Hematopoietic multipotent progenitor cell treated with erythropoietin and hydrocortisone succinate and interleukin-3 and kit ligand, for 6 days (in vitro differentiated cells): ENCODE measurements at places on chromosomes 7 and 10.

DNA sequence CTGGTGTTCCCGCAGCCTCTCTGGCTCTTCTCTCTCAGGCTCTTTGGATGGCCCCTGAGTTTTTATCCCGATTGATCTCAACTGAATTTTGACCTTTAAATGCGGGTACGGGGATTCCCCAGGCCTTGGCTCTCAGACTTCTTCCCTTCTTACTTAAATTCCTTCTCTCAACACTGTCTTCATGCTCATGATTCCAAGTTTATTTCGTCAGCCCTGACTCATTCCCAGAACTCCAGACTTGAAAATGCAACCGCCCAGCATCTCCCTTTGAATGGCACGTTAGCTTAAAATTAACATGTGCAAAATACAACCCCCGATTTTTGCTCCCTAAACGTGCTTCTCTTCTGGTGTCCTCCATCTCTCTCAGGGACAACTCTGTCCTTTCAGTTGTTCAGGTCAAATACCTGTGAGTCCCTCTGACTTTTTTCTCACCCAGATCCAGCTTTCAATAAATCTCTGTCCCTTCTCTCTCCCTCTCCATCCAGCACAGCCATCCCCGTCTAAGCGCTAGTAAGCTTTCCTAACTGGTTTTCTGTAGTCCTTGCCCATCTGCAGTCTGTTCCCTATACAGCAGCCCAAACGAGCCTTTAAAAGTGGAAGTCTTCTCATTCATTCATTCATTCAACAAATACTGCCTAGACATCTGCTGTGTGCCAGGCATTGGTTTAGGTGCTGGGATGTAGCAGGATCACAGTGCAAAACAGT lies 7.1 kb downstream of the HECW1 start:
- no peak for DNase-seq

DNA sequence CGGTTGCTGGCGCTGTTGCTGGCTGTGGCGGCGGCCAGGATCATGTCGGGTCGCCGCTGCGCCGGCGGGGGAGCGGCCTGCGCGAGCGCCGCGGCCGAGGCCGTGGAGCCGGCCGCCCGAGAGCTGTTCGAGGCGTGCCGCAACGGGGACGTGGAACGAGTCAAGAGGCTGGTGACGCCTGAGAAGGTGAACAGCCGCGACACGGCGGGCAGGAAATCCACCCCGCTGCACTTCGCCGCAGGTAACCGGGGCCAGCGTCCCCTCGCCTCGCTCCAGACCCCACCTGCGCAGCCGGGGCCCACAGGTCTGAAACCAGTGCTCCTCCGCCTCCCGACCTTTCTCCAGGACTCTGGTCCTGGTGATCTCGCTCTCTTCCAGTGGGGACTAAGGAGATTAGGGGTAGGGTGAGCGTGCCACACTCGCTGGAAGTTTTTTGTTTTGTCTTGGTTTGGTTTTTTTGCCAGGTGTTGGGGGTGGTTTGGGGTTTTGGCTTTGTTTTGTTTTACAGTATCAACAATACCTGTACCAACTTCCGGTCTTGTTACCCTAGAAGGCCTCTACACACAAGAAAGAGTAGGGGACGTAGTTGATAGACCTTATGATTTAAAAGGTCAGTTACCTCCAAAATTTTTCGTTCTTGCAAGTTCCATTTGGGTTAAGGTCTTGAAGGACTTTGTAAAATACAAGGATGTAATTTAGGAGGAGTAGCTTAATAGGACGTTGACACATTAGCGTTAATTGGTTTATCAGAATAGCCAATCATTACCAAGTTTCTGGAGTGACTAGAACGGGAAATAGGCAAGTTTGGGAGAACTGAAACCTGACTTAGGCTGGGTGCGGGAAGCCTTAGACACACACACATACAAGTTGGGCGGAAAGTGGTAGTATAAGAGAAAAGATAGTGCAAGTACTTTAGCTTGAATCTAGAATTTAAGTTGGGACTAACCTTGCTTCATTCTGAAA lies 704 bp downstream of the TNKS2 start:
- DNase-seq: peak; percentile 75

GRCh38 chr7:42843205-42843800 lies 68.6 kb downstream of the C7orf25 start:
- peak; percentile 77 for DNase-seq

- no peak for DNase-seq
These were observed 395.4 kb upstream of the NFE2L3 start for GRCh38 chr7:25756601-25757000.

DNA sequence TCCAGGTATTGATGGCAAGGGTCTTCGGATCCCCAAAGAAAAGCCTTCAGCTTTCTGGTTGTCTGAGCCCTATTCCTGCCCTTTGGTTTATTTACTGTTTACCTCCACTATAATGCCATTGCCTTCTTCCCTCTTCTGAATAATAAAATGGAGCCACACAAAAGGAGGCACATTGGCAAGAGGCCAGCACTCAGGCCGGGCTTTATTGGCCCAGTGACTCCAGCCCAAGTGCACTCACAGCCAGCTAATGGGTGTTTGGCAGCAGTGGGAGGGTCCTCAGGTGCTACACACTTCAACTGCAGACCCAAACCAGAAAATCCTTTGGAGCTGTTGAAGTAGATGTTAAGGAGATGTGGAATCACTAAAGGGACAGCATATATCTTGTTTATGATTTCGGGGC lies 336.0 kb downstream of the PLXNA4 start:
- no peak for DNase-seq

DNA sequence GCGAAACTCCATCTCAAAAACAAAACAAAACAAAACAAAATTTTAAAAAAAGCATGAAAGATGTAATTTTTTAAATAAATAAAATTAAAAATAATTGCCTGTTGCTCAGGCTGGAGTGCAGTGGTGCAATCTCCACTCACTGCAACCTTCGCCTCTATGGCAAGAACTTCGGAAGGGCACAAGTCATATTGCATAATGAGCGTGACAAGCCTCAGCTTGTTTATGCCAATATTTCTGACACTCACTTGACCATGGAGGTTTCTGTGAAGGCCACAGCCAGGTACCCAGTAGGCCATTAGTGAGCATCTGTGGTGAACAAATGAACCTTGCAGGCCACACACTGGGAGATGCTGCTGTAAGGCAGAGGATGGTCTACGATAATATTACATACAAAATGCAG lies 106.1 kb upstream of the KMT2C start:
- no peak for DNase-seq

DNA sequence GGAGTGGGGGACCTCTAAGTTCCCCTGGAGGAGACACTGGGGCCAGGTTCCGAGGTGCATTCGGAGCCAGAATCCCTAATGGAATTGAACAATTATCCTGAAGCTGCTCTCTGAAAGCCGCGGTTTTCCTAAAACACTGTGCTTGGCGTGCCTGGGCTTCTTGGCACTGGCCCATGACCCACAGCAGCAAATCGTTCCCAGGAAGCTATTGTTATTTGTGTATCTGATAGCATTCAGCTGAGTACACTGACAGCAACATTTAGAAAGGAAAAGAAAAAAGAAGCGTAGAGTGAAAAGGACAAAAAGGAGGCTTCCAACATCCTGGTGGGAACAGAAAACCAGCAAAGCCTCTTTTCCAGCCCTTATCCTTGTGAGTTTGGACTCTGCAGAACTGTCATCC lies 339.8 kb downstream of the FRMD4A start:
- DNase-seq: no peak

DNA sequence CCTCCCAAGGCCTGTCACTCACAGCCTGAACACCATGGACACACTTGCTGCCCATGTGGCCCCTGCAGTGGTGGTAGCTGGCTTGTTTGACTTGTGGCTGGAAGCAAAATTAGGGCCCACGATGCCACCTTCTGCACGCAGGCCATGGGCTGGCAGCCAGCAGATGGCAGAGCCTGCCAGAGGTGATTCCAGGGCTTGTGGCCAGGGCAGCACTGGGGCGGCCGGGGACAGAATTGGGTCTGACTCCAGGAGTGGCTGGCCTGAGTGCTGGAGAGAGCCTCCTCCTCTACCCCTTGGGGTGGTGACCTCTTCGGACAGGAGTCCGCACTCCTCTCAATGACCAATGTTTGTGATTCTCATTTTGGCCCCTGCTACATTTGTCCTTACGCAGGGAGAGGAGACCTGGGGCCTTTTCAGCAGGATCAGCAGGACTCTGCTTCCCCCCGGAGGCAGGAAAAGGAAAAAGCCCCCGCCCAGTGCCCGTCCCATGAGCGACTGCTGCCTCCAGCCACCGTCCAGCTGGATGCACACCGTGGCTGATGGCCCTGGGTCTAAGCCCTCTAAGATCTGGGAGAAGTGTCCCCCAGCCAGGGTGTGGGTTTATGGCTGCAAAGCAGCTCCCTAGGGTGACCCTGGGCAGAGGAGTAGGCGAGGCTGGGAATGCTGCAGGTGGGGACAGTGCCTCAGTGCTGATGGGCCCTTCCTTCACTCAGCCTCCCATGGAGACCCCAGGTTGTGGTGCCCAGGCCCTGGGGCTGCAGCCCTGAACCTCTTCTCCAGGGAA lies 26.5 kb downstream of the DNAJB12 start:
- DNase-seq: peak; percentile 77

DNA sequence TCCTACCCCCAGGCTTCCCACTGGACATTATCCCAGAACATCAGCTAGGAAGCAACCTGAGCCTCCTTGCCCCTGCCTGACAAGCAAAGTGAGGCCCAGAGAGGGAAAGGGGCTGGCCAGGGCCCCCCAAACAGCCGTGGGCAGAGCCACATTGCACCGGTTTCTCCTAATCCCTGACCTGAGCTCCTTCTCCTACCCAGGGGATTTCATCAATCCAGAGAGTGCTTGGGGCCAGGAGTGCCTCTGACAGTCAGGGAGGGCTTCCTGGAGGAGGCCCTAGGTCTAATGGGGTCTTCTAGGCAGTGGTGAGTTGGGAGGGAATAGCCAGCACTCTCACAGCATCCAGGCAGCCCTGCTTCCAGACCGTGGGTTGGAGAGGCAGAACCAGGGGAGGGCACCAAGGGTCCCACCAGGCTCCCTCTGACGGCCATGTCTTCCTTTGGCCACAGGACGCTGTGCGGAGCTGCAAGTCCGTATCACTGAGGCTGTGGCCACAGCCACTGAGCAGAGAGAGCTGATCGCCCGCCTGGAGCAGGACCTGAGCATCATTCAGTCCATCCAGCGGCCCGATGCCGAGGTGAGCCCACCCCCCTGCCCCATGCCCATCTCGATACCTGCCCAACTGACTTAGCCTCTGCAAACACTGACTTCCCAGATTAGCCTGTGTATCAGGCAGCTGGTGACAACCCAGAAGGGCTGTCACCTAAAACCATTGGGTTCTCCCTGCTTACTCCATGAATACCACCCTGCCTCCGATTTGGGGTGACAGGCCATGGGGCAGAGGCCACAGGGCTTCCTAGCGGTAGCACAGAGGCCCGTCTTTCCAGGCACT lies 13.5 kb upstream of the SH2B2 start:
- no peak for DNase-seq

GRCh38 chr10:57743711-57744110 lies 524.0 kb downstream of the IPMK start:
- DNase-seq: no peak

DNA sequence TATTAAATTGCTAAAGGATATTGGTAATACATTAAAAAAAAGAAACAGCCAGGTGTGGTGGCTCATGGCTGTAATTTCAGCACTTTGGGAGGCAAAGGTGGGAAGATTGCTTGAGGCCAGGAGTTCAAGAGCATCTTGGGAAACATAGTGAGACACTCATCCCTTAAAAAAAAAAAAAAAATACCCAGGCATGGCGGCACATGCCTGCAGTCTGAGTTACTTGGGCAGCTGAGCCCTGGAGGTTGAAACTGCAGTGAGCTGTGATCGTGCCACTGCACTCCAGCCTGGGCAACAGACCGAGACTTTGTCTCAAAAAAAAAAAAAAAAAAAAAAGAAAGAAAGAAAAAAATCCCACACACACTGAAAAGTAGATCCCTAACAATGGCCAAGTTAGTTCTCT lies 59.7 kb downstream of the MACC1 start:
- no peak for DNase-seq

- no peak for DNase-seq
These were observed 9.0 kb upstream of the DLX6 start for GRCh38 chr7:96996111-96996957.

DNA sequence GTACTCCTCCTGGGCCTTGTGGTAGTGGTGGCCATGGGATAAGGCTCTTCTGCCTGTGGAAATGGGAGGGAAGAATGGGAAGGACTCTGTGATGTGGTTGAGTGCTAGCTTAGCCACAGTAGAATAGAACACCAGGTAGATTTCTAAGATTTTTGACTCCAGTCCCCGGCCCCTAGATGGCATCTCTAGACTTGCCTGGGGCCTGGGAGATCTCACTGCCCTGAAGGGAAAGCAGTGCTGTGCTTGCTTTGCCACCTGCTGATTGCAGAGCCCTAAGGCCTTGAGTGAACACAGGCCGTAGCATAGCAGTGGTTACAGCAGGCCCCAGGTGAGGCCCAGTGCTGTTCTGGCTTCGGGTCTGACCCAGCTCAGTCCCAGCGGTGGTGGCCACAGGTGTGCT lies 252.0 kb downstream of the TCF7L2 start:
- DNase-seq: no peak

- DNase-seq: no peak
These were observed 20.7 kb downstream of the CREB3L2 start for GRCh38 chr7:137981175-137981574.

DNA sequence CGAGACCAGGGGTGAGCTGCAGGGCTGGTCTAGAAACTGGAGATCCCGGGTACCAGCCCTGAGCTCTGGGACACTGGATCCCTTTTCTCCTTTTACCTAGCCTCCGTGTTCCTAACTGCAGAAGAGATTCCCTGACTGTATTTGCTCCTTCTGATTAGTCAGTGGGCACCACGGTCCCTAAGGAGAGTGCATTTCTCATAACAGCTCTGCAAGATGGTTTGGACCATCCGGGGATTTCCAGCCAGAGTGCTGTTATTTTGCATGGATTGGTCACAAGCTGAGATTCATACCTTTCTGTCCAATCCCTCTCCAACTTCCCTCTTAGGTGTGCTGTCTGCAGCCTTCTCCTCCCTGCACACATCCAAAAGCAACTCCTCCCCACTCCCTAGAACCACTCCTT lies 122.6 kb downstream of the MYL10 start:
- no peak for DNase-seq
